ENCODE measurements at places on chromosomes 12 and 14.

DNA sequence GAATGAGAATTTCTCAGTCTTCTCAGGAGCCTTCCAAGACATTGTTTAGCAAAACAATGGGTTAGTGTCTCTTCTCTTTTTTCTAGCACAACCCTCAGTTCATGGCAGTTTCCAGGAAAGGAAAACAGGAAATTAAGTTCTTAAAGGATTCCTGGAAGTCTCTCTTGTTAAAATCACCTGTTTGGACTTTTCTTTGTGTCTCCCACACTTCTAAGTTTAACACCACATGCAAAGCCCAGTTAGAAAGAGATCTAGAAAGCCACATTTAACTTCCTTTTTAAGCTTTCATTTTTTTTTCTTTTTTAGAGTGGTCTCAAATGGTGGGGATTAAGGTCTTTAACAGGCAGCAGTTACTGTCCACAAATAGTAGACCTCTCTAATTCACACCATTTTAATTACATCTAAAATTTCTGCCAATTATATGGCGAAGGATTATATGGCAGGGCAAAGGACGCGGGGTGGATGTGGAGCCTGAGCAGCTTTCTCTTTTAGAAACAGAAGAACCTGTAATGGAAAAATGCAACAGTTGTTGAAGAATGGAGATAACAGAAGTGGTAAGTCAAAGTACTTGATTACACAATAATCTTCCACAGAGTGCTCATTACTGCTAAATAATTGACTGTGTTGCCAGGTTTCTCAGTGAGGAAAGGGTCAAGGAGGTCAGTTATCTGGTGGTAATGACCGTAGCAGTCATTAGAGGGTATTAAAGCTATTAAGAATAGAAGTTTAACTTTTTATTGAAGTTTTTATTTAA is 298.6 kb downstream of the AKAP6 start:
- DNase-seq = no peak

DNA sequence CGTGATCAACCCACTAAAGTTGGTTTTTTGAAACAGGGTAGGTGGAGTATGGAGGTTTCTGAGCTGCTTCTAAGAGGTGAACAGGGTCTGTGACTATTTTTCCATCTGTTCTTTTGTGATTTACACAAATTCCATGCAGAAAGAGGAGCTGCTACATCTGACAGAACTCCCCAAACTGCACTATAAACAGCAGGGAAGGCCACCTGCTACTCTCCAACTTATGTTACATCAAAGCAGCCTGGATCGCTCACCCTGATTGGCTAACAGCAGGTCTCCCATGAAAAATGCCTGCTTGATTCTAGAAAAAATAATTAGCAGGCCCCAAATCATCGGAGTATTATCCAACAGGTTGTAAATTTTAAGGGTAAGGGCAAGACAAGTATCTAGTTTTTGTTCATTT is 282.9 kb upstream of the FLRT2 start:
- no peak for DNase-seq

- peak; percentile 25 for DNase-seq
These were observed 377.3 kb upstream of the E2F7 start for GRCh38 chr12:77442633-77443032.

GRCh38 chr14:33511851-33512640 is 438.8 kb downstream of the EGLN3 start:
- peak; percentile 83 for DNase-seq

DNA sequence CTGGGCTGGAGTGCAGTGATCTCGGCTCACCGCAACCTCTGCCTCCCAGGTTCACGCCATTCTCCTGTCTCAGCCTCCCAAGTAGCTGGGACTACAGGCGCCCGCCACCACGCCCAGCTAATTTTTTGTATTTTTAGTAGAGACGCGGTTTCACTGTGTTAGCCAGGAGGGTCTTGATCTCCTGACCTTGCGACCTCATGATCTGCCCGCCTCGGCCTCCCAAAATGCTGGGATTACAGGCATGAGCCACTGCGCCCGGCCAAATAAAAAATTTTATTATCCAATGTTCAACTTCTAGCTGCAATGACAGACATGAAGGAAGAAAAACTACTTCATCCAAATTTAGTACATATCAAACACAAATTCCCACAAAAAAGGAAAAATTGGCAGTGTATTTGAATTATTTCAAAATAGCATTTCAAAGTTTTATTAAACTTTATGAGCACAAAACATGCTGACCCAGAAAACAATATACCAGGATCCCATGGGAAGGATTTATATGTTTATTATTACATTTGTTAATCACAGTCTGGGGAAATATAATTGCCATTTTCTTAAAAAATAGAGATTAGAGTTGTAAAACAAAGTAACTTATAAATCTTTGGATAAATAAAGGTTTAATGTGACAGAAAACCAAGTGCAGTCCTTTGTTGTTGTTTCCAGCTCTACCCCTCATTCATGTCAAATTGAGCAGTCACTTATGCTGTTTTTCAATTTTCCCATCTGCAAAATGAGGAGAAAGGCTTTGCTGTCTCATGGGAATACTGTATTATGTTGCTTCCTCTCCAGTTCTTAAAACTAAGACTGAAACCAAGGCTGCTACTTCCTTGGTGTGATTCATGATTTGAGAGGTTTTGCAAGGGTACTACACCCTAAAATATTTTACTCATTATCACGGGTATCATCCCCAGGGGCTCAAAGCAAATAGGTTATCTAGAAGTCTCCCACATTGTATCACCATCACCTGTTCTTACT is 155.2 kb upstream of the AVPR1A start:
- DNase-seq = peak; percentile 31

Measured in fibroblast of skin of scalp (primary cell).